RWPE1 (cell line): ENCODE measurements at places on chromosomes 4 and X.

DNA sequence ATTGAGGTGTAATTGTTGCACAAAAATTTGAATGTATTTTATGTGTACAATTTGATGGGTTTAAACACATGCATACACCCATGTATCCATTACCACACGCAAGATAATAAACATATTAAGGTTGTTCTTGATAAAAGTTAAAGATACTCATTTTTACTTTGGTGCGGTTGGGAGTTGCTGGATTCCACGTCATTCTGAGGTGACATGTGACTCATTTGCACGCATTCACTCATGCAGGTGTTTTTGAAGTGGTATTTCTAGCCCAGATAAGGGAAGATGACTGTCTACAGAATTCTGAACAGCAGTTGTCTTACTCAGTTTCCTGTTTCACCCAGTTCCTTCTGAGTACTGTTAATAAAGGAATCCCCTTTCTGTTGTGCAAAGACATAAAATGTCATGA is 142.0 kb downstream of the RTL3 start:
- no peak for DNase-seq

GRCh38 chr4:145679991-145680455 is at the start of gene C4orf51:
Gene C4orf51, plus strand, starts transcription at chr4:145680146. Its CDS starts 58 bp downstream, at chr4:145680204.
- DNase-seq, result peak; percentile 29

GRCh38 chr4:181637186-181638105 is 605.8 kb upstream of the TENM3 start:
- DNase-seq, result no peak

DNA sequence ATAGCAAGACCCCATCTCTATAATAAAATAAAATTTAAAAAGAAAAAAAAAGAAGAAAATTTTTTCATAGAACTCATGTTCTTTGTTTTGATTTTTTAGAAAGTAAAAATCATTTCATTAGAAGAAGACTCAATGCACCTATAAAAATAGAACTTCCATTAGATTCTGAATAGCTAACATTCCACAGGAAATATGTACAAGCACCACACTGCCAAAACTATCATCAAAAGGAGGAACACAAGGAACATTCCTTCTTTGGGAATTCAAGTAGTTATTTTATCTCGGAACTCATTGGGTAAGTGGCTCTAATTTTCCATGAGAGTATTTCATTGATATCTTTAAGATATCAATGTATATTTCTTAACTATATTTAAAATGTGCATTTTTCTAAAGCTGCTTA is 157.6 kb downstream of the CAMK2D start:
- no peak for DNase-seq

DNA sequence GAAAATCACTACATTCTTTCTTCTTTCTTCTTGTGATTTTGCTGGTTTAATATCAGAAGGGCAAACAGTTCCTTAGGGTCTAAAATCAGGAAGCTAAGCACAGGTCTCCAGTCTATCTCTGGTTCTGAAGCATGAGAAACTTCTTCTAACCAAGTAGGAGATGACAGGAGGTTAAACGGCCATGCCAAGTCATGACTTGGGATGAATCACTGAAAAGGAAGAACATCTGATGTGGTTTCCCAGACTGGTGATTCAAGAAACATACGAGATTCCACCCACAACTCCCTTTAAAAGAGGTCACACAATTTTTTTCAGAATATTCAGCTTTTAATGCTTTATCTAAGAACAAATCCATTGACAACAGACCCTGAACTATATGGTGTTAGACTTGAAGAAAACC is 684.0 kb upstream of the PRKX start:
- DNase-seq, result peak; percentile 0

DNA sequence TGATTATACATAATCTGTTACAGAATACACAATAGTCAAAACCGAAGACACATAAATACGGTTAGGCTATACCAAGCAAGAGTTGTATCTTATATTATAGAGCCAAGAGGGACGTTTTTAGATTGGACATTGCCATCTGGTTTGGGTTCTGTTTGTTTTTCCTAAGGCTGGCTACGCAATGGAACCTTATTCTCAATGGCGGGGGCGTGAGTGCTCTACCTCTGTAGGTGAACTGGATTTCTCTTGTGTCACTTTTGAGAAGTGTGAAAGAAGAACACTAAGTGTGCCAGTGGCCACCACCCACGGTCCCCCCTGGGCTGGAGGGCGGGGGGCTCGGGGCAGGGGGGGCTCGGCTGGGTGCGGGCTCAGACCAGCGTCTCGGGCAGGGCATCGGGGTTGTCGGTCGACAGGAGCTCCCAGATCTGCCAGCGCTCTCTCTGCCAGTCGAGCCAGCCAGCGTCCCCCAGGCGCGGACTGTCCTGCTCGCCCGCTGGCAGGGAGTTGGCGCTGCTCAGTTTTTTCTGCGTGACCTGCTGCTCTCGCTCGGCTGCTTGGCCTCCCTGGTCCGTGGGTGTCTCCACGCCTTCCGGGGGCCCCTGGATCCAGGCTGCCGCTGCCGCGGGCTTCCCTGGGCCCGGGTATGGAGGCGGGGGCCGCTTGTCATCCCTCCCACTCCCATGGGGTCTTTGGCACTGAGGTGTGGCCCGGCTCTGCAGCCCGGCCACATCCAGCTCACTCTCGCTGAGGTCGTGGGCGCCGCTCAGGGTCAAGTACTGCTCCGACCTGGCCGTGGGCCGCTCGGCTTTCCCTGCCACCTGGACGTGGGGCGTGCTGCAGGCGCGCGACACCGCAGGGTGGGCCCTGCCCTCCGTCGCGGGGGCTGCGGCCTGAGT is 27.6 kb downstream of the HCCS start:
- DNase-seq, result no peak

DNA sequence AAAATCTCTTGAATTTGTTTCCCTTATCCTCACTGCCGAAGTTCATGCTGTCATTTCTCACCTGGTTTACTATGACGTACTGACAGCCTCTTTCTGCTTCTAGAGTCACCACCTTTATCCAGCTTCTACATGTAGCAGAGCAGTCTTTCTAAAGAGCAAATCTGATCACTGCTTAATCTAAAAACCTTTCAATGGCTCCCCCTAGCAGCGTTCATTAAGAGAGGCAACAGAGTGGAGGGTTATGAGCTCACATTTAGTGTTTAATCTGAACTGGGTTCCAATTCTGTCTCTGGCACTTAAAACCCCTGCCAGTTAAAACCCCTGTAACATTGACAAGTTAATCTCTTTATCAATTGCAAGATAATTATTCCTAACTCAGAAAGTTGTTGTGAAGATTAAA is 4.4 kb downstream of the RBPJ start:
- DNase-seq, result no peak

GRCh38 chr4:16443504-16444088 is 217.3 kb upstream of the TAPT1 start:
- peak; percentile 24 for DNase-seq

- DNase-seq, result no peak
Observed at GRCh38 chrX:67582436-67582835, 38.6 kb downstream of the AR start.

DNA sequence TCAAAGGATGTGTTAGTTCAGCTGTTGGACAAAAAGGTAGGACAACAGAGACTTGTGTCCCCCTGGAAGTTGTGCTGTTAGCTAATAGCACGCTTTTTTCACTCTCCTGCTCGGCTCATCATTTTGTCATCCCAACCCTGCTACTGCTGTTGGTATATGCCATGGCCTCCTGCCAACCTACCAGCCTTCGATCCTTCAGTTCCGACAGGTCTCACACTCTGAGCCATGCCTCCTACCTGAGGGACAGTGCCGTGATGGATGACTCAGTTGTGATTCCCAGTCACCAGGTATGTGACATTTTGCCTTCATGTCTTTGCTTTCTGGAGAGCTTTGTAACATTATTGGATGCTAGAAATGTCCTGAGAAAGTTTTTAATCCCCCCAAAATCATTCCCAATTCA is 268.1 kb downstream of the ANK2 start:
- no peak for DNase-seq

GRCh38 chrX:41082783-41083182 is 2.5 kb upstream of the USP9X start:
- DNase-seq, result no peak

DNA sequence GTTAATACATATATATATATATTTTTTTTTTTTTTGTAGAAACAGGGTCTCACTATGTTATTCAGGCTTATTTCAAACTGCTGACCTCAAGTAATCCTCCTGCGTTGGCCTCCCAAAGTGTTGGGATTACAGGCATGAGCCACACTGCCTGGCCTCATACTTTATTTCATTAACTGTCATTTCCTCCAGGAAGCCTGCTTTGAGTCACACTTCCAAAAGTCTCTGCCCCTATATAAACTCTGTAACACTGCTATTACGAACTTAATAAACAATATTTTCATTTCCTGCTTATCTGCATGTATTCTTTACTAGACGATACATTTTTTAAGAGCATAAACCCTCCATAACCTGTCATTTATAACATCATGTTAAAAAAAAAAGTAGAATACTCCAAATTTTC is 167.2 kb downstream of the WDFY3 start:
- no peak for DNase-seq

- no peak for DNase-seq
Observed at GRCh38 chrX:21840193-21840545, 752 bp downstream of the MBTPS2 start.

DNA sequence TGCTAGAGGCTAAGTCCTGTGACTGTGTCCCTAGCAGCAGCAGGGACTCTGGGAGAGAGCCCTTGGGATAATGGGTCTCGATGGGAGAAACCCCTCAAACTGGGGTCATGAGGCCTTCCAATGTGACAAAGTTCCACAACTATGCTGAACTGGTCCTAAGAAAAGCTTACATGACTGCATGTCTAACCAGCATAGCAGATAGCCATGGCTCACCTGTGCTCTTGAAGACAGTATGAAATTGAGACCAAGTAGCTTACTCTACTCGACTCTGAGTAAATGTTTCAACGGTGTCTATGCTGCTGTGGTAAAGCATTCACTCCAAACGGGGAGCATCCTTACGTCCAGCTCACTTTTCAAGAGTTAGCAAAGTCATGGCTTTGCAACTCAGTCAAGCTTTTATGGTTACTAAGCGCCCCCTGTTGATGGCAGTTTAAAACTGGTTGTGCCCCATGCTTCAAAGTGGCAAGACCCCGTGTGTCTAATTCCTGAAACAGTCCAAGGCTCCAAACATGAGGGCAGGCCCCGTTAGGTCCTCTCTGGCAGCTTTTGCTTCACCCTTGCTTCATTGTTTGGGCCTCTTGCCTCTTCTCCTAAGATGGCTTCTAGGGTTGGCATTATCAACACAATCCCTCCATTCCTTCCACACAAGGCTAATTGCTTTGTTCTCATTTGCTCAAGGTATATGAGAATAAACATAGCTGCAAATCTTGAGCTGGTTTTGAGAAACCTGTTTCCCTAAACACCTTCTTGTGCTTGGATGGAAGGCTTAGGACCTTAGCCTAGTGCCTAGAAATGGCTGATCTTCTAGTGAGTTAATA is 46.6 kb downstream of the CCNG2 start:
- DNase-seq, result peak; percentile 29

GRCh38 chrX:15216280-15216679 is 53.6 kb downstream of the ASB9 start:
- DNase-seq, result no peak

DNA sequence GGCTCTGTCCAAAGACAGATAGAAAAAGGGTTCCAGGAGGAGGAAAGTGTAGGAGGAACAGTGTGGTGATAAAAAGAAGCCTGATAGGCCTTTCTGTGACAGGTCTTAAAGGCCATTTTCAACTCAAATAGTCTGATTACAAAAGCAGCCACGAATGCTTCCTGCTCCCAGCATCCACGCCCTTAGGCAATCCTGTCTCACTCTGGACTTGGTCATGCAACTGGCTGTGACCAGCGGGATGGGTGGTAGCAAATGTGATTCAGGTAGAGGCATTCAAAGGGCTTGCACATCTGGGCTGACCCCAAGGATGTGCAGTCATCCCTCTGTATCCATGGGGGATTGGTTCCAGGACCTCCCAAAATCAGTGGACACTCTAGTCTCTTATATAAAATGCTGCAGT is 14.4 kb upstream of the SEPSECS start:
- peak; percentile 36 for DNase-seq

DNA sequence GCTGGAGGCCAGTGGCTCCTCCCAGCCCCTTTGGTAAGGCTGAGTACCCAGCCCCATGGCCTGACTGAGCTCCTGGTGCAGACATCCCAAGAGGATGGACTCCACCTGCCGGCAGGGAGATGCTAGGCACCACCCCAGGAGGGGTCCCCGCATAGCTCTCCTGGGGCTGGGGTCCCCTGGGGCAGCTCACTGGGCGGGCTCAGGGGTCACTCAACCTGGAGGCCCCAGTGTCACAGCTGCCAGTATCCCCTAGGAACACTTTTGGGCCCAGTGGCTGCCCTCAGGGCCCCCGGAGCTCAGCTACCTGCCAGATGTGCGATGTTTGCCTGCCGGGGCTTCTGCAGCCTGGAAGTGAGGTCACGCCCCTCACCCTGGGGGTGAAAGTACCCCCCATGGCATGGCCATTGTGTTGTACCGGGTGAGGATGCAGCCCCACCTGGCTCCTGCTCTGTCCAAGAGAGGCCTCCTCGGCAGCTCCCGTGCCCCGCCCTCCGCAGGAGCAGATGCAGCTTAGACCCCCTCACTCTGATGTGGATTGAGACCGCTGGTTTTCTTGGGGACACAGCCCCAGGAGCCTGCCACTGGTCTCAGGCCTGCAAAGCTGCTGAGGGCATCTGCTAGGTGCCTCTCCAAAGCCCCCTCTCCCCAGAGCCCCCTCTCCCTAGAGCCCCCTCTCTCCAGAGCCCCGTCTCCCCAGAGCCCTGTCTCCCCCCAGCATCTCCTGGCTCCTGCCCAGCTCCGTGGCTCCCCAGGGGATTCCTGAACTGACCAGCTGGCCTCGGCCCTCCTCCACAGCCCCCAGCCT is 6.7 kb upstream of the HGFAC start:
- DNase-seq, result no peak

- DNase-seq, result no peak
Observed at GRCh38 chr4:177369372-177369771, 59.7 kb downstream of the NEIL3 start.

- DNase-seq, result peak; percentile 24
Observed at GRCh38 chrX:20066968-20067708, 49.6 kb downstream of the MAP7D2 start.

- peak; percentile 86 for DNase-seq
Observed at GRCh38 chr4:8182858-8183725, 16.0 kb upstream of the SH3TC1 start.

- no peak for DNase-seq
Observed at GRCh38 chr4:139860435-139861024, 194.9 kb downstream of the MGST2 start.

DNA sequence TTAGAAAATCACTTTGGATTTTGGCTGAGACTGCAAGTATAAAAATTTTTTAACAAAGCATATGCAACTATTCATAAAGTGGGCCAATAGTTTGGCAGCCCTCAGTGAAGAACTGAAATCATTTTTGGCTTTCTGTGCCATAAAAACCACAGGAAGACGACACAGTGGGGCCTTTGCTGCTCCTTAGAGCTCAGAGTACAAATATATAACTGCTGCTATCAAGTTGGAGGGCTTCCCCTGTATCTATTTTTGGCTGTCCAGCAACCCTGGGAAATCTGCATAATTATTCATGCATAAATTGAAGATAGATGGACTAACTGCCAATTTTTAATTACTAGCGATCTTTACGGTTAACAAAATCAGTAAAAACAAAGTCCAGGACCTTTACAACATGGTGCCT is 51.5 kb upstream of the FTHL17 start:
- DNase-seq, result no peak

- DNase-seq, result peak; percentile 24
Observed at GRCh38 chr4:174604198-174604597, 81.9 kb upstream of the HPGD start.
